Stimulated activated CD4-positive, alpha-beta T cell treated with anti-CD3 and anti-CD28 coated beads, Interleukin-1b, Interleukin-23, amount 100 ng/mL, for 1 hour (primary cell): ENCODE measurements at places on chromosomes 5 and 9.

DNA sequence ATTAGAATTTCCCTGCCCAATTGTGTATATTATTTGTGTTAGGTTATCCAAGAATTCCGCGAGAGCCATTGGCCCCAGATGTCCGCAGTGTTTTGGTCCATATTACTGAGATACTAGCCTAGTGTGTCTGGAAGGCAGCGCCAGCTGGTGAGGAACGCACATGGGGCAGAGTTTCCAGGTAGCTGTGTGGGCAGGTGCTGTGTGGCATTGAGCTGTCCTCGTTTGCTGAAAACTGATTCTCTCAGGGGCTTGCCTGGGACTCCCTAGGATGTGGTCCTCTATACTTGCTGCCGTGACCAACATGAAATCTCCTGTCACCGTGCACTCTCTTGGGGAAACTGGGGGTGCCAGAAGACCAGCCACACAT is 288.7 kb downstream of the FANCC start:
- no peak for DNase-seq

DNA sequence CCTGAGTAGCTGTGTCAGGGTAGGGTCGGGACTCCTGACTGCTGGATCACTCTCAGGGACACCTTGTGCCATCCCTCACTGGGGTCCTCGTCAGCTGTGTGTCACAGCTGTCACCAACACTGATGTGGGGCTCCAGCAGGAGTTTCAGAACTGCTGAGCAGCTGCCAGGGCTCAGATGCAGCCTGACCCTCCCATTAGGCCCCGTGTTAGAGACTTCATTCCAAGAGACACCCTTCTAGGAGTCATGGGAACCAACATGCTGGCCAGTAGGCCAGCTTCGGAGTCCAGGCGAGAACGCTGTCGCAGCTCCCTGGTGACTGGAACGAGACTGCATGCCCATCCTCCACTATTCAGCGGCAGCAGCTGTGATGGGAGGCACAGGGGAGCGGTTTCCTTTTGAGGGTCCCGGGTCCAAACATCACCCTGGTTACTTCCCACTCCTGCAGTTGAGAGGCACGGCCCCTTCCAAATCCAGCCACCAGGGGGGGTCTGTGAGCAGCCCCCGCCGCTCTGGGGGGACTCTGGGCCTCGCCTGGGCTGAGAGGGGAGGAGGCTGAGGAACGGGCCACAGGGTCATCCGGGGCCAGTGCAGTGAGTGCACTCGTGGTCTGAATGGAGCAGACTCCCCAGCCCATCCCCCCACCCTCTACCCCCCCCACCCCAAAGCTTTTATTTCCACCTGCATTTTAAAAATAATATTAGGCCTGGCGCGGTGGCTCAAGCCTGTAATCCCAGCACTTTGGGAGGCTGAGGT is 12.6 kb upstream of the TCF7 start:
- DNase-seq = peak; percentile 71

DNA sequence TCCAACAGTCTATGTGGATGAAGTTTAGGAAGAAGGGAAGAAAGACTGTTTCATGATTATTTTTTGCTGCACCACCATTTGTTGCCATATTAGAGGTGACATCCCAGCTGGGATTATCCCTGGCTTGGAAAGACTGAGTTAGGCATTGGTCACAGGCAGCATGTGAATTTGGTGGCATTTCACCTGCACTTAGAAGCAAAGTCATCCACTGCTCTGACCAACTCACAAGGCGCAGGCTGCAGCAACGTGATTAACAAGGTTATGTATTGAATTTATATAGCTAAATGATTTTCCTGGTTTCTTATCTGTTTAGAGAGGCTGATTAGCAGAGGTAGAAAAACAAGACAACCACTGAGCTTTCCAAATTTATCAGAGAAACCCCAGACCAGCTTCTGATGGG is 2.7 kb downstream of the FYB1 start:
- no peak for DNase-seq

- DNase-seq = no peak
Observed at GRCh38 chr5:141003791-141004611, 37.7 kb downstream of the PCDHAC2 start.

- no peak for DNase-seq
Observed at GRCh38 chr9:86671018-86671417, 276.3 kb downstream of the GAS1 start.

- no peak for DNase-seq
Observed at GRCh38 chr9:7392148-7392547, 407.4 kb downstream of the DMAC1 start.

GRCh38 chr9:120885958-120886357 is 9.0 kb upstream of the PHF19 start:
- DNase-seq = no peak

GRCh38 chr5:96318569-96319110 is 114.4 kb downstream of the PCSK1 start:
- no peak for DNase-seq

DNA sequence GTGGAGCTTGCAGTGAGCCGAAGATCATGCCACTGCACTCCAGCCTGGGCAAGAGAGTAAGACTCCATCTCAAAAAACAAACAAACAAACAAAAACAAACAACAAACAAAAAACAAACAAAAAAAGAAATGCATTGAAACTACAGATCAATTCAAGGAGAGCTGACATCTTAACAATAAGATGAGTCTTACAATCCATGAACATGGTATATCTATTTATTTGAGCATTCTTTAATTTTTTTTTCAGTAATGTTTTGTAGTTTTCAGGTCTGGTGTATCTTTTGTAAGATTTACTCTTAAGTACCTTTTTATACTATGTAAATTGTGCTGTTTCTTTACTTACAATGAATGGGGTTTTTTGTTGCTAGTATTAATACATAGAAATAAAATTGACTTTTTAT is 140.1 kb upstream of the DAPK1 start:
- no peak for DNase-seq

DNA sequence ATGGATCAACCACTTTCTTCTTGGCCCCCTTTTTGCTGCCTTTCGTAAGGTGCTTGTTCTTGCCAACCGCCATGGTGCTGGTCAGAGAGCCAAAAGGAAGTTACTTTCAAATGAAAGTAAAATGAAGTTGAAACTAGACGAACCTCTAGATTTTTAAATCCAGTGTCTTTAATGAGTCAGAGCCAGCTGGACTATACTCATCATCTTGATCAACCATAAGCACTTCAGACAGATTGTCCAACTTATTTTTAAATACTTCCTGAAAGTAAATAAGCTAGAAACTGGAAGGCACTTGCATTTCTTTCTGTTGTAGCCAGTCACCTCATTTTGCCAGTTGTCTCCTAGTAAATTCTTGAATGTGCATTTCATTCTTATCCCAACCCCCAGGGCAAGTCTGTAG is 48.9 kb downstream of the JMY start:
- DNase-seq = no peak

DNA sequence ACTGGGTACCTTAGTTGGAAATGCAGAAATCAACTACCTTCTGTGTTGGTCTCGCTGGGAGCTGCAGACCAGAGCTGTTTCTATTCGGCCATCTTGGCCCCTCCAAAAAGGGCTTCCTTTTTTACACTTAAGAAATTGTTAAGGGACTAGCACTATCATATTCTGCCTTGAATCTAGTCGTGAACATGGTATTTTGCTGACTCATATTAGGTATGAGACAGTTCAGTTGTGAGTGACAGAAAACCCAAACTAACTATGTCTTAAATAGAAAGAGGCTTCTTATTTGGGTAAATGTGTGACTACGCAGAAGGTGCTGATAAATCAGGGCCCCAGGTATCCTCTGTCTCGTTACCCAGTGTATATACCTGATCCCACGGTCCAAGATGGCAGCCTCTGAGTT is 298.2 kb downstream of the EDIL3 start:
- DNase-seq = no peak

DNA sequence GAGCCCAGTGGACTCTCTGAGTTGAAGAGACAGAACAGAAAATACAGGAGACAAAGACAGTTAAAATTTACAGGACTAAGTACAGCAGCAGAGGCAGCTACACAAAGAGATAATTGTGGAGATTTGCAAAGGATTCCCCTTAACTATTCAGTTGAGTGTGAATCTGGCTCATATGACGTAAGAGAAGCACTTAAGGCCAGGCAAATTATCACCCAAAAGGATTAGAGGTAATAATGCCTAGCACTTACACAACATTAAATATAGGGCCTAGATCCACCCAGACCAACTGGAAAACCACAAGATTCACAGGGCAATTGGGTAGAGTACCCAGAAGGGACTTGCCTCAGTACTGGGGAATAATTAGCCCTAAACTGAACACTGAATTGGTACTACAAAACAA is 41.3 kb downstream of the ADAMTS6 start:
- DNase-seq = no peak

- DNase-seq = no peak
Observed at GRCh38 chr9:73412874-73413273, 261.2 kb downstream of the ANXA1 start.

DNA sequence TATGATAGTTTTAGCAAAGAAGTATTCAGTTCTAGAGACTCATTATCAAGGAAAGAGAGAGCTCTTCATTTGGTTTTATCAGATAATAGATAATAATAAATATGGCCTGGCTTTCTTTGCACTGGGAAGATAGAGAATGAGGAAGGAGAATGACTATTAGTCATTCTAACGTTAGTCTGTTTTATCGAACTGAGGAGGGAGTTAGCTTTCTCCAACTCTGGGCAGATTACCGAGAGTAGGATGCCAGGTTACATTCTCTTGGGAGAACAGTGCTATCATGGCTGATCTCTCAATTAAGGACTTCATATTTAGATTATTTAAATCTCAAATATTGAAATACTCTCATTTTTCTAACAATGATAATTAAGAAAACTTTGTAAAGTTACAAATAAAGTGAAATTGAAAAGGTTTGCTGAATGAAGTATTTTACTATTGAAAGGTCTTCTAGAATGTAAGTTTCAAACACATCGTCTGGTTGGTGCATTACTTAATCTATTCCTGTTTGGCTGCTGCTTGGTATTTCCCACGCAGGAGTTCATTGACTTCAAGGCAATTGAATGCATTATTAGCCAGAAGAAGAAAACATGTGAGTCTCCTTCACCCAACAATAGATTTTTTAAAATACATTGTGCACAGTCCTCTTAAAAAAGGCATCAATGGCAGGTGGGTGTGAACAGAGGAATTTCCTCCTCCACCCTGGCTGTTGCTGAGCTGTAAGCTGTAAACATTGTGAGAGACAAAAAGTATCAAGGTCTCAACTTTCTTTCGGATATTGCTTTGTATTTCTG is 140.8 kb downstream of the C9orf152 start:
- no peak for DNase-seq

- DNase-seq = no peak
Observed at GRCh38 chr9:133727277-133727875, 10.8 kb downstream of the SARDH start.

- no peak for DNase-seq
Observed at GRCh38 chr5:58200451-58200850, 259.4 kb downstream of the PLK2 start.

DNA sequence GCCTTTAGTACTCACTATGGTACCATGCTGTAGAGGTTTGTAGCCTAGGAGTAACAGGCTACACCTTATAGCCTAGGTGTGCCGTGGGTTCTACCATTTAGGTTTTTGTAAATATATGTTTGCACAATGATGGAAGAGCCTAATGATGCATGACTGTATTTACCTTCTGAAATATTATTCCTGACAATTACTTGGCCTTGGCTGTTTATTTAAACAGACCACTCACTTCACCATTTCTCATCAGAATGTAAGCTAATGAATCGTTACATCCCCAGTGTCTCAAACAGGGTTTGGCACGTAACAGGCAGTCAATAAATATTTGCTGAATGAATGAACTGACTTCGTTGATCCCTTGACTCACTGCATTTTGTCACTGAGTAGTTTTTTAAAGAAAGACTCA is 93.1 kb downstream of the MED27 start:
- no peak for DNase-seq

- no peak for DNase-seq
Observed at GRCh38 chr9:92342825-92343488, 17.2 kb downstream of the CENPP start.

- no peak for DNase-seq
Observed at GRCh38 chr5:2611659-2612058, 139.8 kb downstream of the IRX2 start.

- DNase-seq = no peak
Observed at GRCh38 chr9:129242971-129243561, 65.0 kb upstream of the IER5L start.

DNA sequence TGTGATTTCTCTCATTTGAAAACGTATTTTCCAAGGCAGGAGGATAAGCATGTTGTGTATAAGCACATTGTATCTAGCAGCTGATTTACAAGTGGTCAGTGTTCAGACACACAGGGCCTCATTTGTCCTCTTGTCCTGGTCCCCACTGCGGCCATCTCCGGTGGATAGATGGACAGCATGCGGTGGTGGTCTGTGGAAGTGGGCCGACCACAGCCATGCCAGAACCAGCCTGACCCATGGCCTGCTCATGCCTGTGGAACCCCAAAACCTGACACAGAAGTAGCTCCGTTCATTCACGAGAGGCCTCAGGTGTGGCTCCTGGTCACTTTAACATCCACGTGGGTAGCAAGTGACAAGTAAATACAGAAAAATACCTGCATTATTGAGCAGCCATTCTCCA is 14.6 kb downstream of the IRX2 start:
- no peak for DNase-seq

GRCh38 chr5:43840424-43841125 is 237.6 kb downstream of the NNT start:
- no peak for DNase-seq

DNA sequence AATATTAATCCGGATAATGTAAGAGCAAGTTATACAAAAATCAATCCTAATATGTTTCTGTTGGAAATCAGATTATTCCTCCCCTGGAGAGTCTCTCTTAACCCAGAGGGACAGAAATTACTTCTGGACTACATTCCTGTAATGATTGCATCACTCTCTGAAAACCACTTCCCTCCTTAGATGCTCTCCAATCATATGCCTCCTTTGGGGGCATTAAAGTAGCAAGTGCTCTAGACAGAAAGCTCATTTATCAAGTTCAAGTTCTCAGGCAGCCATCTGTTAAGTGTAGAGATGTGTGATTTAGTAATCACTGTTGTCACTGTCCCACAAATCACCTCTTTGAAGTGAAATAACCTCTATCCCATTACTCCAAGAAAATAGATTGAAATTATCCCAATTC is 247.1 kb downstream of the SLCO4C1 start:
- DNase-seq = no peak

- no peak for DNase-seq
Observed at GRCh38 chr5:179912951-179913350, 5.3 kb upstream of the TBC1D9B start.

- no peak for DNase-seq
Observed at GRCh38 chr5:81068063-81068462, 107.9 kb downstream of the RASGRF2 start.

DNA sequence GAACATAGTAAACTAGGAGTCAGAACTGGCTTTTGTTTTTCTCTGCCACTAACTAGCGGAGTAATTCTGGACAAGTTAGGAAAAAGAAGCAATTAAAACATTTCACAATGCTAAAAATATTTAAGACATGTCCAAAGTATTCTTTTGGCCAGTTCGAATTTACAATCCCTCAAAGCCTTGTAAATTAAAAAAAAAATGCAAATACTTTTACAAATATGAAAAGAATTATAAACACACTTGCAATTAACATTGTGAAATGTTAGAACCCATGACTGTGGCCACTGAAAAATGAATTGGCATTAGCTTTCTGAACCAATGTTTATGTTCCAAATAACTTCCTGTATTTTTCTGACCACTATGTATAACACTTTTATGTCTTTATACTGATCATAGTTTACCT is 2.2 kb downstream of the RAD1 start:
- no peak for DNase-seq

GRCh38 chr9:122261469-122261881 is 3.2 kb downstream of the RBM18 start:
- no peak for DNase-seq
